Osteoblast (primary cell): ENCODE measurements at places on chromosomes 16 and 17. TPM values are rescaled to one million over a fixed set of nuclear protein-coding genes. Genes with fewer than 3 reads are reported as not detected.

Gene CACNA1G
- under 0.01 TPM in 2 replicates for total RNA-seq

Gene KRTAP4-1
- total RNA-seq = not detected in 2 replicates

Gene HOXB8
- not detected in 2 replicates for total RNA-seq

Gene NPIPA2
- total RNA-seq = 0.72 TPM in 1 of 2 replicates, not detected in the other

Gene RNF166
- 14.5 and 18.0 TPM in 2 replicates for total RNA-seq

Gene RHBDL3
- total RNA-seq = under 0.01 TPM in 2 replicates

Gene ATPAF2
- 19.2 and 20.3 TPM in 2 replicates for total RNA-seq

Gene PPP1R27
- not detected in 2 replicates for total RNA-seq

Gene RSKR
- total RNA-seq = 4.1 and 4.3 TPM in 2 replicates

Gene TRPV2
- total RNA-seq = 62.5 and 71.3 TPM in 2 replicates

Gene C17orf100
- 0.29 and 0.72 TPM in 2 replicates for total RNA-seq

Gene TBC1D3
- total RNA-seq = not detected in 2 replicates

Gene VMP1
- 415 and 445 TPM in 2 replicates for total RNA-seq

Gene ZNF821
- total RNA-seq = 7.1 and 12.3 TPM in 2 replicates
